Upper lobe of left lung (tissue), 6 donors: ENCODE measurements at places on chromosomes 5 and 9.

DNA sequence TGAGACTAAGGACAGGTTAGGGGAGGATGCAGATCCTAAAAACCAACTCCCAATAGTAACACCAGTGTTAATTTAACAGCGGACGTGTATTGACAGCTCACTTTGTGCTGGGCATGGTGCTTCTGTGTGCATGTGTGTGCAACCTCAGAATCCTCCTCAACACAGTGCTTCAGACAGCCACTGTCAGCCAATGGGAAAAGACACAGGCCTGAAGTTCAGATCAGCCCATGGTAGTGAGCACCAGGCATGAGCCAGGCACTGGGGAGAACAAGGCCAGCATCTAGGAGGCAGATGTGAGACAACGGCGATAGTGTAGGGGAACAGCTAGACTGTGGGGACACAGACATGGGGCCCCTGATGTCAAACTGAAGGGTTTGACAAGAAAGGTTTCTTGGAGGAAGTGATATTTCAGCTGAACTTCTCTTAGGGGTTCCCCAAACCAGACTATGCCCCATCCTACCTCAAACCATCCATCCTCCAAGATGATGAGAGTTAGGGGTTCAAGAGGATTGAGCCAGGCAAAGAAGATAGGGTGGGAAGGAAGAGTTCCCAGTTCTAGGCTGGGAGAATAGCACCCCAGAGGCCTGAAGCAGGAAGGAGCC, 71.5 kb upstream of the PSD2 start:
- DNase-seq: no peak

GRCh38 chr5:88805151-88805784, 77.7 kb downstream of the MEF2C start:
- DNase-seq: no peak

DNA sequence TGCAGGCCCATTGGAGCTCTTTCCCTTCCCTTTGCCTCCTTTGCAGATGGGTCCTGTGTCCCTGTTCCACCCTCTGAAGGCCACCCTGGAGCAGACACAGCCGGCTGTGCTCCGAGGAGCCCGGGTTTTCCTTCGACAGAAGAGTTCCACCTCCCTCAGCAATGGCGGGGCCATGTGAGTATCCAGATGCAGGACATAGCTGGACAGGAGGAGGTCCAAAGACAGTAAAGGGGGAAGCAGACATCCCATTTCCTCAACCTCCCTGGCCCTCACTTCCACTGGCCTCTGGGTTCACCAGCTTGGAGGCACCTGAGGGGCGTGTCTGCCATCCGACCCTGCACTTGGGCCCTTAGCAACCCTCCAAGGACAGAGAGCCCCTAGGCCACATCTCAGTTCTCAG, 237.9 kb downstream of the CACNA1B start:
- peak; percentile 29 for DNase-seq

GRCh38 chr9:110143485-110143884, 64.5 kb downstream of the C9orf152 start:
- DNase-seq: no peak

DNA sequence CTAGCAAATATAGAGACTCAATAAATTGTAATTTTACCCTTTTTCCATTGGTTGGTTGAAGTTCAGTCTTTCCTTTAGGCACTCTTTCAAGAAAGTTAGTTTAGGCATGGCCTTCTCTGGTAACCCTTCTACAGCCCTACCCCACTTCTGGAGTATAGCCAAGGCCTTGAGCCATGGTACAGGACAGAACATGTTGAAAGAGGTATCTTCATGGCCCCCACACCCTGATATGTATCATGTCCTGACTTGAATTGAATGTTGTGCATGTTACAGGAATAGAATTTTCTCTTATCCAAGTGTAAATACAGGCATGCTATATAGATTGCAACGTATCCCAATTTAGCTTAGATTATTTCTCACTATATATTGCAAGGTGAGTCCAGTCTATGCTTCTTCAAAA, 175.6 kb downstream of the CD180 start:
- DNase-seq: no peak

GRCh38 chr5:96712100-96712746, 50.0 kb downstream of the CAST start:
- no peak for DNase-seq

GRCh38 chr9:76475686-76476085, 16.7 kb downstream of the GCNT1 start:
- no peak for DNase-seq

DNA sequence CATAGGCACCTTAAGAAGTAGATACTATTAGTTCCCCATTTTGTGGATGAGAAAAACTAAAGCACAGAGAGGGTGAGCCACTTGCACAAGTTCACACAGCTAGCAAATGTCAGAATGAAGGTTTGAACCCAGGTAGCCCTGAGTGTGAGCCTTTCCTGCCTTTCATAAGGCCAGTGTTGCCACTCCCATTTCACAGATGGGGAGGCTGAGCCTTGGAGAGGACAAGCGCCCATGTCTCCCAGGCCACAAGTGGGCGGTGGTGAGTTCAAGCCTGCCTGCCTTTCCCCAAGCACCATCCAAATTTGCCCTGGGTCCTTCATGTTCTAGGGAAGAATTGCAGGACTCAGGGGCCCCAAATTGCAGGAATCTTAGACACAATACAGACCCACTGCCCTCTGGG, 50.6 kb downstream of the LHX2 start:
- DNase-seq: no peak

GRCh38 chr5:60403343-60404006, 296.5 kb downstream of the DEPDC1B start:
- DNase-seq: no peak

DNA sequence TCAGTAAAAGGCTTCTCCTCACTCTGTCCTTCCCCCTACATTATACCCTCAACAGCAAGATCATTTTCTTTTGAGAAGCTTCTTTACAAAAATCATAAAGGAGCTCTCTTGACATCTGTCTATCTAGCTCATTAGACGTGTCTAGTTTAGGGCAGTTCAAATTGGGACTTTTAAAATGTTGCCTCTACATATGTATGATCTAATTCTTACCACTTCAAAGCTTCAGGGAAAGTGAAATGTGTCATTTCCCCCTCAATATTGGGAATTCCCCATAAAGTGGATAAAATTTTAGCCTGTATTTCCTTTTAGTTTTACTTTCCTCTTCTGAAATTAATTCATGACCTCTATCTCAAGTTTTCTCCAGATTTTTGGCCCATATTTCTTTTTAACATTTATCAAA, 323.7 kb downstream of the ARRDC3 start:
- DNase-seq: no peak

- DNase-seq: no peak
These were observed 23.1 kb upstream of the ERCC6L2 start for GRCh38 chr9:95852059-95853032.

- no peak for DNase-seq
These were observed 27.9 kb upstream of the GLDC start for GRCh38 chr9:6673326-6674025.

DNA sequence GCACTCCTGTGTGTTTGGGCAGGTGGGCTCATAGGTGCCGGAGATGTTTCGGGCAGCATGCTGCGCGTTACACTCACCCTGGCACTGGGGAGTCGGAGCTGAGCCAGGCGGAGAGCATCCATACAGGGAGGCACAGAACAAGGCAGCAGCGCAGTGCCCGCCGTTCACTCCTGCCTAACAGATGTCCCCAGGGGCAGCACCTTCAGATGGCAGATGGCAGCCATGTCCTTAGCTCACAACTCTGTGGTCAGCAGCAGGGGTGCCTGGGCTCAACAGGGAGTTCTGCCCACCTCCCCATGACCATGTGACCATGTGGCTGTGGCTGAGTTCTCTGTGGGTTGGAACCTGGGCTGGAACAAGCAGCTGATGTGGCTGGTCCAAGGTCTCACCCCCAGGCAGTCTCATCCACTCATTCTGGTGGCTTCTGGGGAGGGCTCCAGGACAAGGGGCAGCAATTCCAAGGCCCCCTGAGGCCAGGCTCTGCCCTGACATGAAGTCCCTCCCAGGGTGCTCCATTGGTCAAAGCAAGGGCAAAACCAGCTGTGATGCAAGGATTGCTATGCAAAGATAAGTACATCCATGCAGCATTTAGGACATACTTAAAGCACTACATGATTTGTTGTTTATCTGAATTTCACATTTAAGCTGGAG, 64.2 kb downstream of the MRPL36 start:
- no peak for DNase-seq

GRCh38 chr5:146039420-146039819, 66.0 kb downstream of the PLAC8L1 start:
- DNase-seq: no peak

GRCh38 chr9:133058550-133059320, 3.0 kb upstream of the CEL start:
- no peak for DNase-seq

DNA sequence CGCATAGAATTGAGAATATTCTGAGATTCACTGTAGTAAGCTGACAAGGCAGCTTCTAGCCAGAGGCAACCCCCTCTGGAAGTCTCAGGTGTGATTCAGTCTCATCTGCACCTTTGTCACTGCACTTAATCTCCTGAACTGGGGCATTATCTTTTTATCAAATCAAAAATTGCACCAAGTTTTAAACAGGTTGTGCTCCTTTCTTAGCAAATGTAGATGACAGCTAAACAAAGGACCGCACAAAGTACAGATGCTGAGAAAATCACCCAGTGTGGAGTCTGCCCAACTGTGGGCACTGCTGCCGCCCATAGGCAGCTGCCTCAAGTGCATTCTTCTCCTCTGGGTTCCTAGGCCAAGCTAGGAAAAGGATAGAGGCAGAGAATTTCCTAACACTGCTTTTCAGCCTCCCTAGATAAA, 51.1 kb downstream of the STARD4 start:
- no peak for DNase-seq

DNA sequence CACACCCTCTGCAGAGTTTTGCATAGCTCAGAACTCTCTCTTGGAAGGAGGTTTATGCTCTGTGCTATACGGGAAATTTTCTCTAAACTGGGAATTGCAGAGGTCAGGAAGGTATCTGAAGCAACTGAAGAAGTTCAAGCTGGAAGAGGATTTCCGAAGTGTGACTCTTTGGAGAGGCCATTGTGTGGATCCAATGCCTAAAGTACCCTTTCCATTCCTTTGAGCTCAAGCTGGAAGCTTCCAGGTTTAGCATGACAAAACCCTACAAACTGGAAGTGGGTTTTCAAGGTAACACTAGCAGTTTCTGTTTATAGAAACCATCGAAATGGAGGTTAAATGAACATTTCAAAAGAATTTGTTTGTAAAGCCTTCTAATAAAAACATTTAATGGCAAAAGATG, 187.1 kb downstream of the CFAP90 start:
- DNase-seq: no peak
